Epithelial cell of prostate (primary cell): ENCODE measurements at places on chromosomes 1 and 21.

- no peak for DNase-seq
These were observed 183.0 kb downstream of the HIVEP3 start for GRCh38 chr1:41735631-41736260.

DNA sequence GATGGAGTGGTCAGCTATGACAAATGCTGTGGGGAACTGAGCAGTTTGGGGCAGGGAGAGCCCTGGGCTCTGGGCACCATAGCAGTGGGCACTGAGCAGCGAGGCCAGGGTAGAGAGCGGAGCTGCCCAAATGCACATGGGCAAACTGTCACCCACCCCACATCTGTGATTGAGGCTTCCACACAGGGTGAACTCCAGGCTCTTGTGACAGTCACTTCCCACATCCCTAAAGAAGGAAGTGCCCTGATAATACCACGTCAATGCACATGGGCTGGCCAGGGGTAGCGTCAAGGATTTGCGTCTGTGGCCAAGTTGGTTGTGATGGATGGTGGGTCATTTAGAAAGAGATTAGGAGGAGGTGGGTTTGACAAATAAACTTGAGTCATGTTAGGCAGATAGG, 2.6 kb upstream of the GUCA2B start:
- no peak for DNase-seq

DNA sequence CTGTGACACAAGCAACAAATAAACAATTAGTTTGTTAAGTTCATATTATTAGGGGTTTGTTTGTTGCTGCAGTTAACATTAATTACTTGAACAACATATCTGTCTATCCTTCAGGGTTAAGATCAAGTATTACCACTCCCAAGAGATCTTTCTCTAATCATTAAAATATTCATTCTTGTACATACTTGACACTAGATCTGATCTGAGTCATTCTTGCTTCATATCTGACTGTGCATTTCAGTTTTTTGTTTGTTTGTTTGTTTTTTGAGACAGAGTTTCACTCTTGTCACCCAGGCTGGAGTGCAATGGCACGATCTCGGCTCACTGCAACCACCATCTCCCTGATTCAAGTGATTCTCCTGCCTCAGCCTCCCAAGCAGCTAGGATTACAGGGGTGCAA, 613.3 kb upstream of the PLXNA2 start:
- DNase-seq = no peak

DNA sequence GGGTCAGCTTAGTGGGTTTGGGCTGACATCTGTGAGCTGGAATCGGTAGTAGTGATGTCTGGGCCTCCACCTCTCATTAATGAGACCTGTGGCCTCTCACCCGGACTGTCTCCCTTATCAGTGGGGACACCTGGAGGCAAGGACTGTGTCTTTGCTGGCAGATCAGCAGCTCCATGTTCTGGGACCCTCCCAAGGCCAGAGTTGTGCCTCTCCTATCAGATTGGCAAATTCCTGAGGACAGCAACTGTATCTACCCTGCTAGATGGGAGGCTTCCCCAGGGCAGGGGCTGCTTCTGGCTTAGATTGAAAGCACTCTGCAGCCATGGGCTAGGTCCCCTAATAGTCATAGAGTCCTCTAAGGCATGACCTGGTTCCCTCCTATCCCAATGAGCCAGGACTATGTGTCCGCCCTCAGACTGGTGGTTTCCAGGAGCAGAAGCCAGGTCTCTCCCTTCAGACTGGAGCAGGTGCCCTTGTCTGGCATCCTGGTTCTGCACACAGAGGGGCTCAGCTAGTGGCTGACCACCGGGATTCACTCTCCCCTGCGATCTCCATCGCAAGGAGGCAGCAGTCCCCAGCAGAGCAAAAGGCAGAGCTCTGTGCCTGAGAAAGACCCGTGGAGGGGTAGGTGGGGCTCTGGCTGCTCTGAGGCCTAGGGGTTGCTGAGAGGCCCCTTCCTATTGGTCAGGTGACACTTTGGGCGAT, 5.8 kb downstream of the DRAXIN start:
- DNase-seq = no peak

- DNase-seq = no peak
These were observed 116.9 kb upstream of the CD34 start for GRCh38 chr1:208027861-208028260.

DNA sequence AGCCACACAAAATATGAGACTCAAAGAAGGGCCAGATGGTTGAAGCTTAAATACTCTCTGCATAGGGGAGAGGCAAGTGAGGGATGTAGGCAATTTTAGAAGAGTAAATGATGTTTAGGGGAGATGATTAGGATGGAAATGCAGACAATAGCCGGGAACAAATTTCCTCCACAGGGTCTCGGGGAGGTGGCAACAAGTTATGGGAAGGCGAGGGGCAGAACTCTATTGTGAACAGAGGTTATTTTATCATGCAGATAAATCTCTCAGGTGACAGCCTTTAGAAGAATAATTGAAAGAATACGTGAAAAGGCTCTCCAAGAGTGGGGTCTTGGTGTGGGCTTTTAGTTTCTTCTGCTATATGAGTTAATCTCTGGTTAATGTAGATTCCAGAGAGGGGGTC, 166.7 kb downstream of the GALNT2 start:
- DNase-seq = no peak

GRCh38 chr1:112575154-112575804, 43.7 kb downstream of the ST7L start:
- DNase-seq = no peak

GRCh38 chr1:78101514-78101913, 55.7 kb downstream of the GIPC2 start:
- peak; percentile 6 for DNase-seq

DNA sequence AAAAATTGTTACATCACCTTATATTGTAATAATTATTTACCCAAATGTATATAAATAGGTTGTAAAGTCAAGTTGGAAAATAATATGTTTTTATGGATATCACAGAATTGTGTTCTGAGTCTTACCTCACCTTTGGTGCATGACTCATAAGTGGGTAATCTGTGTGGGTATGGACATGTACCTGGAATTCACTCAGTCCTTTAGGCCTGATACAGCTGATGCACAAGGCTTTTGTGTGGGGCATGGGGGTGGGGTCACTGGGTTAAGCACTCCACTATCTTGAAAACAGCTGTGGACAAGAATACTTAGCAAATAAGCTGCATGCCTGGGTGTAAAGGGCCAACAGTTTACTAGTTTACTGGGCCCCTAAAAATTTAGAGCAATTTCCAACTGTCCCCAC, 34.4 kb downstream of the INKA2 start:
- DNase-seq = peak; percentile 50

GRCh38 chr21:25964015-25964414, 206.6 kb downstream of the APP start:
- no peak for DNase-seq

GRCh38 chr1:173824315-173825081, at the start of the genes CENPL and DARS2:
CENPL (minus strand) TSS chr1:173824883; CDS start chr1:173811299, 13,584 bp downstream.
DARS2 (plus strand) TSS chr1:173824673; CDS start chr1:173825230, 557 bp downstream.
- DNase-seq = peak; percentile 91

- no peak for DNase-seq
These were observed 542 bp downstream of the EIF2B3 start for GRCh38 chr1:44985747-44986359.

DNA sequence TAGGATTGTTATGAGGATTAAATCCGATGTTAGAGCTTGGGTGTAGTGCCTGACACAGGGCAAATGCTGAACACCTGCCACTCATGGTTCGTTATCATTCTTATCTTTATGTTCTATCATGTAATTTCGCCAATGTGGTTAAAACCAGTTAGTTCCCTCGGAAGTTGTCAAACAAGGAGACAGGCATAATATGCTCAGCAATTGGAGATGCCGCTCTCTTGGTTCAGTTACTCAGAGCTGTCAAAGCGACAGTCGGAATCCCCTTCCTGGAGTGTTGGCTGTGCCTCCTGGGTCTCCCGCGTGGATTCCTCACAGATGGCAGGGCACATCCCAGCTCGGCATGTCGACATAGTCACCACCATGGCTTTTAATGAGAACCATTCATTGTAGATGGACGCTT, 192.2 kb downstream of the ROR1 start:
- no peak for DNase-seq

- no peak for DNase-seq
These were observed 38.6 kb downstream of the FMO4 start for GRCh38 chr1:171352554-171352953.

DNA sequence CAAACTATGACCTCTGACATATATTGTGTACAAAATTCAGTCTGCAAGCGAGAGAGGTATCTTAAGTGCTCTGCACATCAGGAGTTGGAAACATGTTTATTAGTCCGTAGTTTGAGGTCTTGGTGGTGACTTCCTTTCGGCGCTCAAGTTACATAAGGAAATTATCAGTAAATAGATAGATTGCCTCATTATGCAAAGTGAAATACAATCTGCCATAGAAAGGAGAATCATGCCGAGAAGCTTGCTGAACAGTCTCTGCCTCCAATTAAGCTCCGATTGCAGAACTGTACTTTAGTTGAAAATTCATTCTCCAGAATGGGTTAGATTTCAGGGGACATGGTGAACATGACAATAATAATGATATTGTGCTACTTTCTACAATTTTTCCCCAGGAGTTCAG, 271.8 kb downstream of the BRINP2 start:
- no peak for DNase-seq

DNA sequence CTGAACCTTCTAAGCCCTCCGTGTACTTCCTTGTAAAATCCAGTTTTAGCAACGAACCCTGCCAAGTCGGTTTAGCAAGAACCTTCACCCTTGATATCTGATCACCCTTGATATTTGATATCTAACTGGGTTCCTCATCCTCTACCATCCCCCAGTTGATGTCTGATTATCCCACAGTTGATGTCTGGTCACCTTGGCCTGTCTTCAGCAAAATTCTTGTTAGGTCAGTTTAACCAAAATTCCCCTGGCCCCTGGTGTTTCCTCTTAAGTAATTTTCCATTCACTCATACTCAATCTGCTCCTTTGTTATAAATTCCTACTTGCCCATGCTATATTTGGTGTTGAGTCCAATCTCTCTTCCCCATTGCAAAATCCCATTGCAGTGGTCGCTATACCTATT, 114.5 kb upstream of the ZNHIT6 start:
- peak; percentile 14 for DNase-seq

DNA sequence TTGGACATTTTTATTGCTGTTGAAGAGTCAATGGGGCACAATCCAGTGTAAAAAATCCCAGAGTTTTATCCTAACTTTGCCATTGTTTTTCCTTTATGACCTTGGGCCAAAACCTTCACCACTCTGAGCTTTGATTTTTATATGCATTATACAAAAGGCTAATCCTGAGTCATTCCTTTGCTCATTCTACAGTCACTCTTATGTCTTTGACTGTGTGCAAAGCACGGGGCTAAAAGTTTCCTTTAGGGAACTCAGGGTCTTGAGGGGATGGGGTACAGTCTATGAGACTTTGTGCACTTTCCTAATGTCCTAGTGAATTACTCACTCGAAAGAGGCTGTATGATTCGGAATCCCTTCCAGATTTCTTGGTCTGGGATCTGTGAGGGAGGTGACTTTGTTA, 543.2 kb upstream of the CAMK1G start:
- DNase-seq = no peak

DNA sequence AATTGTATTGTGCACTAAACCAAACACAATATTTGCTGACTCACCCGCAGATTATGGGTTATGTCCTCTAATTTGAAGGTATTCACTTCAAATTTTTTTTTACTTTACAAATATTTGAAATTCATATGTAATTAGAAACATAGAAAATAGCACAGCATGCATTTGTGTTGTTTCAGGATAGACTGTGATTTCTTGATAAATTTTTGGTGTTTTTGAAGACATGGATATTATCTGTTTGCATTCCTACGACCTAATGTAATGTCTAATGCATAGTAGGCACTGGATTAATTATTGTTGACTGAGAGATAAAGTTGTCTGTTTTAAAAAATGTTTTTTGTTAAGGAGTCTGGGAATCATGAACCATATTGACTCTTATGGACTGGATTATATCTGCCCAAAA, 850.2 kb downstream of the BRINP3 start:
- no peak for DNase-seq

GRCh38 chr1:194056169-194056568, 869.8 kb upstream of the B3GALT2 start:
- DNase-seq = no peak

DNA sequence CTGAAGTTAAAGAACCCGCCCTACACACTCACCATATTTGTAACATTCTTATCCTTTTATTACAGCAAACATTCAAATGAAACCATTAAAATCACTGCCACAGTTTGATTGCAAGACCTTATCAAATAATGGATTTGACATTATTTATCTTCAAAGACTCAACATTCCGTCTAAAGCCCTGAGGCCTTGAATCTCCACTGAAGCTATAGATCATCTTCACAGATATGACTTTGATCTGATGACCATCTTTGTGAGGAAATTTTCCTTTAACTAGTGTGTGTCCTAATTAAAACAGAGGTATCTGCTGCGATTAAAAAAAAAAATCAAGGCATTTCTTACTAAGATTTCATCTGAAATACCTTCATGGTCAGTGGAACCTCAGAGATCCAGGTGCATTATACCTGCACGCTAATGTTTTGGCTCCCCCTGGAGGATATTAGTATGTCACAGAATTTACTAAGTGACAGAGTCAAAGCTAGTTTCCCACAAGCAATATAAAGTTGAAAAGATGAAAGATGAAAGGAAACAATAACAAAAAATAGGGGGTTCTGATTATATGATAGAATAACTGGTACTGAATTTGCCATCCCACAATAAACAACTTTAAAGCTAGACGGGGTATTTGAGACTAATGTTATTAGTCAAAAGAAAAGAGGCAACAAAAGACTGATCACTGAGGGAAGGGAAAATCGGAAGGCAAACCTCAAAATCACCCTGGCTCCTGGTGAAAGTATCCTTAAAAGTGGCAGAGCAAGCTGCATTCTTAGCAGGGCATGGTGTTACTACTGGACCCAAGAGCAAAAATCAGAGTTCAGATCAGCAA, 923.4 kb downstream of the NCAM2 start:
- DNase-seq = no peak

- no peak for DNase-seq
These were observed 4.1 kb downstream of the EFHD2 start for GRCh38 chr1:15413563-15414444.

GRCh38 chr1:78721136-78721535, 71.5 kb downstream of the IFI44 start:
- no peak for DNase-seq

- no peak for DNase-seq
These were observed 193.8 kb downstream of the KCNH1 start for GRCh38 chr1:210940081-210940617.
